ENCODE measurements at places on chromosomes 16 and 17.

GRCh38 chr16:67154578-67155294 lies 3.9 kb upstream of the B3GNT9 start:
- DNase-seq: no peak

GRCh38 chr16:70391881-70392481 lies 45.3 kb downstream of the DDX19A start:
- DNase-seq: peak; percentile 72

DNA sequence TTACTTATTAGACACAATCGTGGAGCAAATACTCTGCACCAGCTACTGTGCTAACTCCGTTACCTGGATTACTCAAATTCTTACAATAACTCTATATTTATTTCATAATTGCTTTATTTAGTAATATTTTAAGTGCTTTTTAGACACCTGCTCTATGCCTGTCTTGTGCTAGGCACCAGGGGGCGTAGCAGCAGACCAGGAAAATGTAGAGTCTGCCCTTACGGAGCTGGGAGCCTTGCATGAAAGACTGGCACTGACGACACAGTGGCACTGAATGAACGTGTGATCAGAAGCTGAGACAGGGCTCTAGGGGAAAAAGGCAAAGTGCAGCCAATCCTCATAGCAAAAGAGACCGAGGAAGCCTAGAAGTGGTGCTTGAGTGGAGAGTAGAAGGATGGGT lies 486.5 kb downstream of the CDH13 start:
- no peak for DNase-seq

- DNase-seq: no peak
Observed at GRCh38 chr16:85549766-85550421, 63.2 kb upstream of the GSE1 start.

Data from MG63 (cell line).